ENCODE measurements at places on chromosomes 16 and 17.

DNA sequence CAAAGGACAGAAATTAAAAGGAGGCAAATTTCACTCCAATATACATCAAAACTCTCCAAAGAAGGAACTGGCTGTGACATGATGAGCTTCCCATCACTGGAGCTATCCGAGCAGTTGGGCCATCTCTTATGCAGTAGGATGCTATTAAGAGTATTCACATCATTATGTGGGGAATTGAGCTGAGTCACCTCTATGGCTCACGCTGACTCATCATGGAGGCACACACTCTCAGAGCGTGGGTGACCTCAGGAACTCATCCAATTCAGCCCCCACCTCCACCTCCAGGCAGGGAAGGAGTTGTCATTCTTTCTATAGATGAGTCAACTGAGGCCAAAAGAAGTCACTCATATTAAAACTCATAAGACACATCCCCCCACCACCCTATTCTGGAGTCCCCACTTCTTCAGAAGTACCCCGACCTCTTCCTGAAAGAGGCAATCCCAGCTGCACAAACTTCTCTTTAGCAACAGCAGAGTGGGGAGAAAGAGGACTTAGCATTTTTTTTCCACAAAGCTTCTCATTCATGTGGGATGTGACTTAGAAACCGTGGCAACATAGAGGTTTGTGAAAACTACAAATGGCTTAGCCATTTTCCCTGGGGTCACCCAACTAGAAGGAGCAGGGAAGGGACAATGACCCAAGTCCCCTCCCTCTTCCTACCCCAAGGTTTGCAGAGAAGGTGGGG lies 32.5 kb downstream of the ABCC12 start:
- H3K27me3 ChIP-seq = no peaks in the 10 kb centered on the region
- no peak overlapping the region for H3K4me3 ChIP-seq
- DNase-seq = no peak
- no peaks in the 10 kb centered on the region for H3K36me3 ChIP-seq
- H3K4me1 ChIP-seq = no peaks in the 10 kb centered on the region

GRCh38 chr17:14094676-14095601 lies 25.6 kb downstream of the COX10 start:
- no peaks in the 10 kb centered on the region for H3K36me3 ChIP-seq
- no peak for DNase-seq
- H3K4me3 ChIP-seq = no peak overlapping the region
- peaks cover 5% of the 10 kb centered on the region for H3K4me1 ChIP-seq
- H3K27me3 ChIP-seq = no peaks in the 10 kb centered on the region
- H3K27ac ChIP-seq = no peak overlapping the region

DNA sequence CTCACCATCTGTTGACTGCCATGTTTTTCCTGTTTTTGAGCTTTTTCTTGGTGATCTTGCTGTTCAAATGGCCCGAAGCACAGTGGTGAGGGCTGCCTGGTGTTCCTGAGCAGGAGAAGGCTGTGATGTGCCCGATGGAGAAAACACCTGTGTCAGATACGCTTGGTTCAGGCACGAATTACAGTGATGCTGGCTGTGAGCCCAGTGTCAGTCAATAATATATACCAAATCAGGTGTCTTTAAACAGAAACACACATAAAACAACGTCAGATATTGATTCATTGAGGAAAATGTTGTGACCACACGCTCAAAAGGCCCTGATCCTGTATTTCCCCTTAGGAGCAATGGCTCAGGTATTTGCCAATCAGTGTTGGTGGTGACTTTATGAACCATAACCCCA lies 111.7 kb downstream of the SDR42E1 start:
- no peaks in the 10 kb centered on the region for H3K36me3 ChIP-seq
- no peak overlapping the region for H3K27ac ChIP-seq
- no peak overlapping the region for H3K4me3 ChIP-seq

- no peak for DNase-seq
- no peak overlapping the region for H3K4me3 ChIP-seq
- H3K4me1 ChIP-seq = no peaks in the 10 kb centered on the region
- no peaks in the 10 kb centered on the region for H3K27me3 ChIP-seq
- H3K36me3 ChIP-seq = no peaks in the 10 kb centered on the region
Observed at GRCh38 chr17:57522042-57523005, 222.8 kb downstream of the CCDC182 start.

- no peaks in the 10 kb centered on the region for H3K36me3 ChIP-seq
- no peak overlapping the region for H3K4me3 ChIP-seq
- no peak overlapping the region for H3K27ac ChIP-seq
- H3K27me3 ChIP-seq = no peaks in the 10 kb centered on the region
- H3K4me1 ChIP-seq = no peaks in the 10 kb centered on the region
Observed at GRCh38 chr16:87924811-87925670, 11.3 kb downstream of the CA5A start.

DNA sequence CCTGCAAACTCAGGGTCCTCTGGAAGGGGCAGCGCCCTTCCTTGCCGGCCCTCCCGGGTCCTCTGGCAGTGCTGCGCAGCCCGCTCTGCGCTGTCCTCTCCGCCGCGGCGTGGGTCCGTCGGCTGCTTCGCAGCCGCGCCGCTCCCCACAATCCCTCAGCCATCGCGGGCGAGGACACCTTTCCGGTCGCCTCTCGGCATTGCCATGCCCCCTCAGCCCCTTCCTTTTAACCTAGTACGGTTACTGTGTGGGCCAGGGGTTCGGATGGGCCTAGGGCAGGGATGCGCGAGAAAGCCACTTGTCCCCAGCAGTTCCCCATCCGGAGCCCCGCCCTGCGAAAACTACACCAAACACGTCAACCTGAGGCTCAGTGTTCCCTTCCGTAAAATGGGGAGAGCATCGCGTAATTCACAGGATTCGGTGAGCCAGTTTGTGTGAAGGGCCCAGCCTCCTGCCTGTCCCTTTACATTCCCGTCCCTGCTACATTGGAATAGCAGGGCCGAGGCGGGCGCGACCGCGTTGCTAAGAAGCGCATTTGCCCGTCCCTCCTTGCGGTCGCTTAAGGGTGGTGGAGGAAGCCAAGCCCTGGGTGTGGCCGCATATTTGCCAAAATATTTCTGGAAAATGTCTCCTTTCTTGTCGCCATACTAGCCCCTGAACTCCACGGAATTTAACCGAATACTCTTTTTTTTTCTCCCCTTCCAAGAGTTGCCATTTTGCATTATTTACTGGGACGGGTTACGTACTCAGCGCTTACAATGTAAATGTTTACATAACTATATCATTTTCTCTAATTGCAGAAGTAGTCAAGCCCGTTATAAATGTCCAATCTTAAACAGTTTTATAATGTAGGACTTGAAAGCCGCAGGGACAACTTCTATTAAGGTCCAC lies 13.2 kb downstream of the COPZ2 start:
- H3K27ac ChIP-seq = peak overlapping the region; percentile 70
- peak; percentile 36 for DNase-seq
- no peaks in the 10 kb centered on the region for H3K36me3 ChIP-seq
- peaks cover 30% of the 10 kb centered on the region for H3K4me1 ChIP-seq
- H3K27me3 ChIP-seq = no peaks in the 10 kb centered on the region

DNA sequence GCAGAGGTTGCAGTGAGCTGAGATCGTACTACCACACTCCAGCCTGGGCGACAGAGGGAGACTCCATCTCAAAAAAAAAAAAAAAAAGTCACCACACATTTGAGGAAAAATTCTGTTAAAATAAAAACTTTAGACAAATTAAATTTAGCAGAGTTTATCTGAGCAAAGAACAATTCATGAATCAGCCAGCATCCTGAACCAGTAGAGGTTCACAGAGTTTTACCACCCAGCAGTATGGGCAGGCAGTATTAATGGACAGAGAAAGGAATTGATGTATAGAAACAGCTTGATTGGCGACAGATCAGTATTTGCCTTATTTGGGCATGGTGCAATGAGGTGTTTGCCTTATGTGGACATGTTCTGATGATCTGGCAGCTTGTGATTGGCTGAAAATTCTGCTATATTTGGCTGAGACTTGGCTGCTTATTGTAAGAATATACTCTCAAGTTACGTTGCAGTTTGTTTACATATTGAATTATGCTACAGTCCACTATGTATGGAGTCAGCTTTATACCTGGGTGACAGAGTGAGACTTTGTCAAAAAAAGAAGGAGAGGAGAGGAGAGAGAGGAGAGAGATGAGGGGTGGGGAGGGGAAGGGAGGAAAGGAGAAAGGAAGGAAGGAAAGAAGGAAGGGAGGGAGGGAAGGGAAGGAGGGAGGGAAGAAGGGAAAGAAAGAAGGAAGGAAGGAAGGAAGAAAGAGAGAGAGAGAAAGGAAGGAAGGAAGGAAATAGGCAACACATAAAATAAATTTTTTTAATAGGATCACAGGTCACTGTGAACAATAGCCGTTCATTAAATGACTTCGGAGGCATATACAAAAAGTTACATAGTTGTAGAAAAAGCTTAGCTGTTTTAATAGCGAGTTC lies 14.6 kb downstream of the ABCC3 start:
- no peak overlapping the region for H3K4me3 ChIP-seq
- no peaks in the 10 kb centered on the region for H3K36me3 ChIP-seq
- no peak overlapping the region for H3K27ac ChIP-seq
- H3K27me3 ChIP-seq = no peaks in the 10 kb centered on the region

GRCh38 chr17:47165137-47165536 lies 24.0 kb downstream of the CDC27 start:
- DNase-seq = no peak
- no peaks in the 10 kb centered on the region for H3K27me3 ChIP-seq
- no peaks in the 10 kb centered on the region for H3K4me1 ChIP-seq
- H3K4me3 ChIP-seq = no peak overlapping the region
- no peak overlapping the region for H3K27ac ChIP-seq

GRCh38 chr16:77759201-77759600 lies 29.2 kb upstream of the VAT1L start:
- no peak overlapping the region for H3K27ac ChIP-seq
- no peak overlapping the region for H3K4me3 ChIP-seq
- H3K27me3 ChIP-seq = no peaks in the 10 kb centered on the region

- no peaks in the 10 kb centered on the region for H3K36me3 ChIP-seq
- no peak overlapping the region for H3K4me3 ChIP-seq
- no peaks in the 10 kb centered on the region for H3K27me3 ChIP-seq
Observed at GRCh38 chr17:67520252-67520906, 143.3 kb downstream of the PITPNC1 start.

DNA sequence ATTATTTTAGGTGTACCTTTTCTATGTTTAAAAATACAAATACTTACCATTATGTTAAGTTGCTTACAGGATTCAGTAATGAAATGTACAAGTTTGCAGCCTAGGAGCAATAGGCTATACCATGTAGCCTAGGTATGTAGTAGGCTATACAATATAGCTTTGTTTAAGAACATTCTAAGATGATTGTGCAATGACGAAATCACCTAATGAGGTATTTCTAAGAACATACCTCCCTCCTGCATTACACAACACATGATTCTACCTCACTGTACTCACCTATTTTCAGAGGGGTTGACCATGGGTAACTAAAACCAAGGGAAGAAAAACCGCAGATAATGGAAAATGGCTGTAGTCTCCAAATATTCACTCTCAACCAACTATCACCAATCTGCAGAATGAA lies 35.3 kb upstream of the TBC1D3K start:
- H3K27me3 ChIP-seq = no peaks in the 10 kb centered on the region
- H3K36me3 ChIP-seq = no peaks in the 10 kb centered on the region
- H3K27ac ChIP-seq = no peak overlapping the region

DNA sequence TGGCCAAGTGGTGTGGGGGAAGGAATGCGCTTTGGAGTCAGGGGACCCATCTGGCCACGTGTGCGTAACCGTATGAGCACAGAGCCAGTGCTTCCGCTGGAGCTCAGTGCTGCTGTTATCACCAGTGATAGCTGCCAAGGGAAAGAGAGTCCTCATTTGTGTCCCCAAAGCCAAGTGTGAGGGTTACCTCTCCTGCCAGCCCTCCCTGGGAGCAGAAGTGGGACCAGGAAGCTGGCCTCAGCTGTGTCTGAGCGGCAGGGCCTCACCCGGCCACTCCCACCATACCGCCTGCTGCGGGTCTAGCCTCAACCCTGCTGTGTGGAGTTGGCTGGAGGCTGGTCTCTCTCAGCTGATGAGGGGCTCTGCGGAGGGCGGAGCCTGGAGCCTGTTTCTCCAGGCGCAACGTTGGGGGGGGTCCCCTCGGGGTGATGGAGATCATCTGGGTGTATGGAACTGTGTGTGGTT lies 44.5 kb downstream of the MEAK7 start:
- no peak overlapping the region for H3K4me3 ChIP-seq
- H3K36me3 ChIP-seq = no peaks in the 10 kb centered on the region
- no peaks in the 10 kb centered on the region for H3K27me3 ChIP-seq
- no peak for DNase-seq
- no peaks in the 10 kb centered on the region for H3K4me1 ChIP-seq

DNA sequence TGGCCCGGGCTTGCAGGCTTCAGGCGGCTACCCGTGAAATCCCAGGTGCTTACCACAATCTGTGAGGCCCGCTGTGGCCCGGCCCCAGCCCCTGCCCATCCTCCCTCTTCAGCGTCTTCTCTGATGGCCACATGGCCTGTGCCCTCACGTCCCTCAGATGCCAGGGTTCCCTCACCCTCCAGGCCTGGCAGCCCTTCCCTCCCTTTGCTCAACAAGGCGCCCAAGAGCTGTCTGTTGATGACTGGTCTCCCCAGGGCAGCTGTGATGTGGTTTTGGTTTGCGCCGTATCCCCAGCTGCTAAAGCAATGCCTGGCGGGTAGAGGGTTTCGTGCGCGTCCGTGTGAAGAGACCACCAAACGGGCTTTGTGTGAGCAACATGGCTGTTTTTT lies 35.1 kb downstream of the PMM2 start:
- no peak for DNase-seq
- no peak overlapping the region for H3K27ac ChIP-seq
- H3K4me3 ChIP-seq = no peak overlapping the region
- H3K36me3 ChIP-seq = peaks cover 7% of the 10 kb centered on the region
- H3K27me3 ChIP-seq = no peaks in the 10 kb centered on the region

- H3K36me3 ChIP-seq = no peaks in the 10 kb centered on the region
- H3K4me3 ChIP-seq = no peak overlapping the region
- peaks cover 4% of the 10 kb centered on the region for H3K4me1 ChIP-seq
Observed at GRCh38 chr17:57553526-57553925, 191.6 kb downstream of the CCDC182 start.

All from prostate gland (tissue), 2 donors.